Tibial nerve (tissue), 4 donors: ENCODE measurements at places on chromosomes 16 and 17. TPM values are rescaled to one million over a fixed set of nuclear protein-coding genes. Genes with fewer than 3 reads are reported as not detected.

NUPR1 gene
- 57.2 TPM for total RNA-seq

DNA sequence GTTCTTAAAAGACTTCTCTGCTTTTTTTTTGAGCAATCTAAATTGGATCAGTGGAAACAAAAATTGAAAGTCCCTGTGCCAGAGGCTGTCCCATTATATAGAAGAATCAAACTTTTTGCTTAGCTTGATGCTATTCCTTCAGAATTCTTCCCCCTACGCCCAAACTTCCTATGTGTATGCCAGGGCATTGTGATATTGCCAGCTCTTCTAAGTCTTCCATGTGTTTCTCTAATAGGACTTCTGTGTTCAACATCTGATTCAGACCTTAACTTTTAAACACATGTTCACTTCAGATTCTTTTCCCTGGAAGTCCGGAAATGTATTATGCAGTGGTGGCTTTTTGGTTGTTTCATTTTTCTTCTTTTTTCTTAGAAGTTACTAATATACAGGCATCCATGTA is 18.7 kb downstream of the PTRH2 start:
- no peak for DNase-seq

GRCh38 chr17:44546671-44547606 is 10.3 kb upstream of the FZD2 start:
- DNase-seq = no peak

DNA sequence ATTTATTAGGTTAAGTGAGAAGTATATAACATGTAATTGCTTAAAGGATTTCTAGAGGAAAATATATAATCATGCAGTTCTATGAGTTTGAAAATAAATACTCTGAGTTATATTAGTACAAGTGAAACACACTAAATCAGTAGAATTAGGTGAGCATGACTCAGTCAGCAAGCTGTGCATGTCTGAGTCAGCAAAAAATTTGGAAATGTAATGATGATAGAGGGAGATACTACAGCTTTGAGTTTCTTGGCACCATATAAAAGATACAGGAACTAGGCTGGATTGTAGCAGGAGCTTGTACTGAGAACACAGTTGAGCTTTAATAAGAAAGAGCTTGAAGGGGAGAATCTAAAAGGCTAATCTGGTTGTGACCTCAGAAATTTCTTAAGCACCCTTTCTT is 1224.6 kb downstream of the CDH8 start:
- no peak for DNase-seq

KRTAP16-1 gene
- total RNA-seq = not detected
